ENCODE measurements at places on chromosomes 6 and 20.

GRCh38 chr6:39961178-39961577 is 26.9 kb upstream of the MOCS1 start:
- peak; percentile 19 for DNase-seq

DNA sequence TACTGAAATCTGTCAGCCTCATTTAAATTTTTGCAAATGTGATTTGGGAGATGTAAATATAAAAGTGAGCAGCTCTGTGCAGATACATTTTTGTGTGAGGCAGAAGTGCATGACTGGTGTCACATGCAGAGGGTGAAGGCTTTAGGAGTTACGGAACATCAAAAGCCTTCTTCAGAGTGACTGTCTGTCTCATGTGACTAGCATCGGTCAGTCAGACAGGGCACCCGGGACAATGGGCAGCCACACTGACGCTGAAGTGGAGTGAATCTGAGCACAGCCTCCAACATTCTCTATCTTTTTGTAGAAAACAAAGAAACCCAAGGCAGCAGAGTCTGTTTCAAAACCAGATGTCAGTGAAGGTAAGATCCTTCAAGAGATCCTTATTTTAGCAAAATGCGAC is 7.9 kb upstream of the FAM209A start:
- no peak for DNase-seq

GRCh38 chr6:52499026-52499425 is 77.8 kb downstream of the TRAM2 start:
- DNase-seq: peak; percentile 50

GRCh38 chr6:127956260-127956888 is 55.5 kb upstream of the THEMIS start:
- DNase-seq: no peak

DNA sequence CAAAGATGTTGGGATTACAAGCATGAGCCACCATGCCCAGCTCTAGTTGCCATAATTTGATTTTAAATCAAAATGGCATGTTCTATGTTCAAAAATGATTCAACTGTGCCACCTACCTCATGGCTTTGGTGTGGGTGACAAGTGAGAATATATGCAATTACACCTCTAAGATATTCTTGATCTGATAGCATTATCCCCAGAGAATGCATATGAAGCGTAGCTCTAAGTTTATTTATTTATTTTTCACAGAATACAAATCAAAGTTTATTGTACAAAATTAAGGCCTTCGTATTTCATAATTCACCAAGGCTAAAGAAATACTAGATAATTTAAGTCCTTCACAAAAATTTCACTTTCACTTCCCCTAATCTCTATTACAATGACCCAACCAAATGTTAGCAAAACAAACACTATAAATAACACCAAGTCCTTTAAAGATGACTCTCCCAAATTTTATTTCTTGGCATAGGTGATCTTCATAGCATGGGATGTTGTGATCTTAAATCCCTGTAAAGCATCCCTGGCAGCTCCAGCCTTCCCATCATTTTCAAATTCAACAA is 205.9 kb upstream of the TAB2 start:
- DNase-seq: no peak

DNA sequence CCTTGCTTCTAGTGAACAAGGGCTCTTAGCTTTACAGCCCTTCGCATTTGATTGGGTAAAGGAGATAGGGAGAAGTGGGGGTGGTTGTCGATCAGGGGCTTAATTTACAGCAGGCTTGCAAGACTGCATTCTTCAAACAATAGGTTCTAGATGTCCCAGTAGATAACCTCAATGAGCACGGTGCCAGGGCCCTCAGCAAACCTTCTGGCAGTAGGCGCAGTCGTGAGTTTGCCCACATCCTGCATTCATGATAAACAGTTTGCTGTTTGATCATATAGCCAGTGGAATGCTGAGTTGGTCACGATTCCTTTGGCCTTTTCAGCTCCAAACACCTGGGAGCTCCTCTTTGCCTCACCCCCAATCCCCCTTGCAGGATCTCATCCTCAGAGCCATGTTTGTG is 27.5 kb downstream of the SUN5 start:
- no peak for DNase-seq

- no peak for DNase-seq
Observed at GRCh38 chr6:148997865-148998264, 251.0 kb downstream of the UST start.

DNA sequence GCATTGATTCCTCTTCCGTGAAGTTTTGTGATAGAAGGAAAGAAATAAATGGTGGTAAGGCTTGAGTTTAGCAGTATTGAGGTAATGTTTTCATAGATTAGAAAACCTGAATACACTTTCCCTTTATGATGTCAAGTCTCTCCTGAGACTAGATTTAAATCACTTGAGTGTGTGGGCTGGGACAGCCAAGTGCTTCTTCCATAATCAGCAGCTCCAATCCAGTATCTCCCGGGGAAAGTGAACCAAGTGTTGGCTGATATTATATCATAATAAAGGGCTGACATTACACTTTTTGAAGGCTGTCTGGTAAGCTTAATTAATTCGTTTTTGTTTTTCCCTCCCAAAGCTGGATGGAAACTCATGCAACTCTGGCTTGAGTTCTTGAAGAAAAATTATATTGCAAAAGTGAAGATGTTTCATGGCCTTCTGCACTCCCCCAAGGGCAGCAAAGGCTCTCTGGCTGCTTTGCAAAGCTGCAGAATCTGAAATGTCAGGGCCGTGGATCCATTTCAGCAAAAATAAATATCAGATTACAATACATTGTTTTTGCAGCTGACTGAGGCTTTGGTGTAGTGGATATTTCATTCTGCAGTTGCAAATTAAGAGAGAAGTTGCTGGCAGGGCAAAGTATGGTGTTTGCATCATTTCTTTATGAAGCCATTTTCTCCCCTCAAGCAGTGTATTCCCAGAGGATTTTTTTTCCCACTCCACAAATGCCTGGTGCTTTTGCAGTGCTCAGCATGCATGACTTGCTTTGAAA is 101.2 kb downstream of the MKKS start:
- DNase-seq: no peak

DNA sequence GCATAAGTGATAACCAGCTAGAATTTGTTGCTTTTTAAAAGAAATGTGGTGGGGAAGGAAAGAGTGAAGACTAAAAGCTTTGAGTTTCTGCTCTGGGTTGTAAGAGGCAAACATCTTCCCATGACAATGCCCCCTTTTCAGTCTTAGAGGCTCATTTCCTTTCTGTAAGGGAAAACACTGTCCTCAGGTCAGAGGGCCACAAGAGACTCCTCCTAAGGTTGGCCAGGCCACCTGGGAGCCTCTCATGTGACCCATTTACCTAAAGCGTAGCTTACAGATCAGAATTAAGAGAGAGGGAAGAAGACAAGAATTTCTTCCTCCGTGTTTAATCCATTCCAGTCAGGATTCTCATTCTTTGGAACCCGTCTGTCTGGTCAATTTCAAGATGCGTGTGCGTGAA is 220.4 kb upstream of the HEY2 start:
- no peak for DNase-seq

DNA sequence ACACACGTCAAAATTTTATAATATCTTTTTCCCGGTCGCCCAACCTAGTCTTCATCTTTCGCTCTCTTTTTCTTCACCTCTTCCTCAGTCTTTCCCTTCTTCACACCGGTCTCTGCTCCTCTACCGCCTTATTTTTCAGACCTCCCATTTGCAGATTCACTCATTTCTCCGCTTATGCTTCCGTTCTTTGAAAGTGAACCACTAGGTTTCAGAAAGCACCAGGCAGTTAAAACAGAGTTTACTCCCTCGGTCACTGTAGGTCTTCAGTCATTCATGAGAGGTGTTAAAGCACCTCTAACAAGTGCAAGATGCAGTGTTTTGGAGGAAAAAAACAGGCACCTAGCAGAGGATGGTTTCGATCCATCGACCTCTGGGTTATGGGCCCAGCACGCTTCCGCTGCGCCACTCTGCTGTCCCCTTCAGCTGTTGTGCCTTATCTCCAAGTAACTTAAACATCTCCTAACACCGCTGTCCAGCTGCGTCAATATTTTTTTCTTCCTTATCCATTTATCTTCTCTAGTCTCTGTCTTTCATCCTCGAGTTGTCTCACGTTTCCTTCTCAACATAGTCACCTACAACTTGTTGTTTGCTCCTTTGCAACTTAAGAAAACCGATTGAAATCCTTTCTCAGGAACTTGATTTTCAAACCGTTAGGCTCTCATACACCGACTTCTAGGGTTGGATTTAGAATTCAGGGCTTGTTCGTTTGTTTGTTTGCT is 119.7 kb upstream of the ZNF184 start:
- DNase-seq: peak; percentile 79

DNA sequence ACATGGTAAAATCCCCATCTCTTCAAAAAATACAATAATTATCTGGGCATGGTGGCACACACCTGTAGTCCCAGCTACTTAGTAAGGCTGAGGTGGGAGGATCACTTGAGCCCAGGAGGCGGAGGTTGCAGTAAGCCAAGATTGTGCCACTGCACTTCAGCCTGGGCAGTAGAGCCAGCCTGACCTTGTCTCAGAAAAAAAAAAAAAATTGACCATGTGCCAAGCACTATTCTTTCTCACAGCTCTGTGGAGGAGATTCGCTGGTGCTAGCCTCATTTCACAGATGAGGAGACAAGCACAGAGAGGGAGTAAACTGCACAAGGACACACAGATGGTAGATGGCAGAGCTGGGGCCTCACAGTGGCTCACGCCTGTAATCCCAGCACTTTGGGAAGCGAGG is 131.8 kb upstream of the JARID2 start:
- DNase-seq: no peak

GRCh38 chr6:93059911-93060310 is 359.4 kb downstream of the EPHA7 start:
- no peak for DNase-seq

DNA sequence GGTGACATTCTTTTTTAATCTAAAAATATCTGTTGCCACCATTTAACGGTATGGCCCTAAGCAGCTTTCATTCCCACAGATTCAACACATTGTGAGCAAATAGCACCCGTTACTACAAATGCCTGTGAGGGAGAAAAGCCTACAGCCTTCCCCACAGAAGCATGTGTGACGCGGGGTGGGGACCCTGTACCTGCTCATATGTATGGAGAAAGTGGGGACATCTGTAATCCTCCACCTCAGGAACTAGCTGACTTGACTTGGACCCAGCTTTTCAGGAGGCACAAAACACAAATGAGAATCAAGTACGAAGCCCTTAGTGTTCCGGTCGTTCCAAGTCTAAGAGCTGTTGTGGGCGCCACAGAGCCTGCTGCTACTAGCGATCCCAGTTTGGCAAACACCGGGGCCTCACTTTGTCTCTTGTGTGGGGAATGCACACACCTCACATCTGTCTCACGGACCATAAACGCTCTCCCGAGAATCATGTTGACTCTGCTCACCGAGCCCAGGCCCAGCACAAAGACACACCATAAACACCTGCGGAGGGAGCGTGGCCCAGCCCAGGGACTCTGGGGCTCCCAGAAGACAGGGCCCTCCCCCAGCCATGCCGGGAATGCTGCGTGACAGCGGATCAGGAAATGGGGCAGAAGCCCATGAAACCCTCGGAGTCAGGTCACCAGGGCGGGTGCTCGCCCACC is 21.6 kb downstream of the DLL1 start:
- DNase-seq: no peak

- no peak for DNase-seq
Observed at GRCh38 chr6:39102821-39103136, 12.2 kb downstream of the SAYSD1 start.

- no peak for DNase-seq
Observed at GRCh38 chr6:168049706-168050224, 29.2 kb downstream of the FRMD1 start.

DNA sequence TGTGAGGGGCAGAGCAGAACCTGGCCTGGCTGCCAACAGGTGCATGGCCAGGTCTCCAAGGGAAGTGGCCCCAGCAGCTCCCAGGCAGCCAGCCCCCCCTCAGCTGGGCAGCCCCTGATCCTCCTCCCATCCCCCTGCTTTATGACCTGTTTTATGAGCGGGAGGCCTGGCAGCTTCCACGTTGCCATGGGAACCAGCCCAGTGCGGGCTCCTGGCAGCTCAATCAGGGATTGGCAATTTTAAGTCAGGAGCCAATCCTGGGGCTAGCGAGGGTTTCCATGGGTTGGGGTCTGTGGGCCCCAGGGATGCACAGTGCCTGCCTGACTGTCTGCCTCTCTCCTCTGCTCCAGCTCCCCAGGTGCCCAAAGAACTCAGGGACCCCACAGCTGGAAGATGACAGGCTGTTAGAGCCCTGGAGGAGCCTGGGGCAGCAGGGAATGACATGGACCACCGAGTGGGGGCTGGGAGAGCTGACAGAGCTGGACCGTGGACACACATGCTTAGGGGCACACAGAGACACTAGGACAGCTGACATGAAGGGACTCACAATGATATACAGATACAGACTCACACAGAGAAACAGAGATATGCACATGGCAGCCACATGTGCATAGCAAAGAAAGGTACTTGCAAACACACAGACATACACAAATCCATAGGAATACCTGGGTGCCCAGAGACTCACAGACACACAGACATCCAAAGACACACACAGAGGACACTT is 56.5 kb upstream of the SIRPA start:
- no peak for DNase-seq

DNA sequence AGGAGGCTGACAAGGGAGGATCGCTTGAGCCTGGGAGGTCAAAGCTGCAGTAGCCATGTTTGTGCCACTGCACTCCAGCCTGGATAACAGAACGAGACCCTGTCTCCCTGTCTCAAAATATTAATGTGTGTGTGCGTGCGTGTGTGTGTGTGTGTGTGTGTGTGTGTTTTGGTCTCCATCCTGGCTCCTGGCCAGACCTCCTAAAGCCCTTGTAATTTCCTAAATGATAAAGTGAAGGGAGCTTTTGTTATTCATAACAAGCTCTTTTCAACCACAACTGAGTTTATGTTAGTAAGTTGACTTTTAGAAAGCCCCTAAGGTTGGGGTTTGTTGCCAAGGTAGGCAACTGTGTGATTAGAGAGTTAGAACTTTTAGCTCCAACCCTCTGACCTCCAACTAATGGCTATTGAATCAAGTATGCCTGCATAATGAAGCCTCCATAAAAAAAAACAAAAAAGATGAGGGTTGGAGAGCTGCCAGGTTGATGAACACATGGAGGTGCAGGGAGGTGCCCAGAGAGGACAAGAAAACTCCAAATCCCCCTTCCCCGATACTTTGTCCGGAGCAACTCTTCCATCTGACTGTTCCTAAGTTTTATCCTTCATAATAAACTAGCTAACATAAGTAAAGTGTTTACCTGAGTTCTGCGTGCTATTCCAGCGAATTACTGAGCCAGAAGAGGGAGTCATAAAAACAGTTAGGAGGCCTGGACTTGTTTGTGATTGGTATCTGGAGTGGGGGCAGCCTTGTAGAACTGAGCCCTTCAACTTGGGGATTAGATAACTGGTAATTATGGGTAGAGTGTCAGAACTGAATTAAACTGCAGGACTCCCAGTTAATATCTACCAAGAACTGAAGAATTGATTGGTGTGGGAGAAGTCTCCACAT is 5.3 kb upstream of the AIF1 start:
- no peak for DNase-seq

- DNase-seq: no peak
Observed at GRCh38 chr6:14381829-14382677, 264.5 kb downstream of the CD83 start.

All from kidney glomerular epithelial cell (primary cell).